Left cardiac atrium (tissue), 4 donors: ENCODE measurements at places on chromosomes 13 and 19. TPM values are rescaled to one million over a fixed set of nuclear protein-coding genes. Genes with fewer than 3 reads are reported as not detected.

- DNase-seq = peak; percentile 11
These were observed 65.7 kb downstream of the CEBPG start for GRCh38 chr19:33438987-33439781.

GRCh38 chr19:47613165-47614020 is 4.5 kb downstream of the BICRA start:
- DNase-seq = no peak

DNA sequence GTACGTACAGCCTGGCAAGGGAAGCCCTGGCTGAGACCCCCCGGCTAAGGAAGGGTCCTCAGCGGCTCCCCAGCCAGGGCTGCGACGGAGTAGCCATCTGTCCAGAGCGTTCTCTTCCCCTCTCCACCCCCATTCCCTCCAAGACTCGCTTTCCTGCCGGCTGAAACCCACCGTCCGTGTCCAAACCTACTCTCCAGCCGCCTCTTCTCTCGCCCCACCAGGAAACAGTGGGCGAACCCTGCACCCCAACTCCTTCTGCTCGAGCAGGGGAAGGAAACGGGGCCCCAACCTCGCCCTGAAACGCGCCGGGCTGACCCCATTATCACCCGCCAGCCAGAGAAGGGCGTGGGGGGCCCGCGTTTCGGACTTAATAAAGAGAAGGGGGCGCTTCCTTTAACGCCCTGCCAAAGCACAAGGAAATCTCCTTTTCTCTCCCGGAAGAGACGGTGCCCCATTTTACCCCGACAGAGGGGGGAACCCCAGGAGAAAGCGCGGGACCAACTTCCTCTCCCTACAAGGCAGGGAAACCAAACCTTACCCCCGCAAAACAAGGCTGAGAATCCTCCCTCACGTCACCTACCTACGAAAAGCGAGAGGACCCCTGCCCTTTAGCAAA is 2.5 kb downstream of the ZC3H4 start:
- DNase-seq = peak; percentile 30

The IFNL1 gene
- not detected for total RNA-seq

The DLEU7 gene
- 0.10 TPM for total RNA-seq

The CEACAM8 gene
- total RNA-seq = not detected

The CYP4F8 gene
- total RNA-seq = not detected

The ANGPTL4 gene
- total RNA-seq = 16.3 TPM

The ZNF253 gene
- 8.2 TPM for total RNA-seq

DNA sequence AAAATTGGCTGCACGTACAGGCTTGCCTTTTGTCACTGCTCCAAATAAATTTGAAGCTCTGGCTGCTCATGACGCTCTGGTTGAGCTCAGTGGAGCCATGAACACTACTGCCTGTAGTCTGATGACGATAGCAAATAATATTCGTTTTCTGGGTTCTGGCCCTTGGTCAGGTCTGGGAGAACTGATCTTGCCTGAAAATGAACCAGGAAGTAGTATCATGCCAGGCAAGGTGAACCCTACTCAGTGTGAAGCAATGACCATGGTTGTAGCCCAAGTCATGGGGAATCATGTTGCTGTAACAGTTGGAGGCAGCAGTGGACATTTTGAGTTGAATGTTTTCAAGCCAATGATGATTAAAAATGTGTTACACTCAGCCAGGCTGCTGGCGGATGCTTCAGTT is 16.1 kb upstream of the AKAP11 start:
- no peak for DNase-seq

The GARIN5A gene
- 1.5 TPM for total RNA-seq

DNA sequence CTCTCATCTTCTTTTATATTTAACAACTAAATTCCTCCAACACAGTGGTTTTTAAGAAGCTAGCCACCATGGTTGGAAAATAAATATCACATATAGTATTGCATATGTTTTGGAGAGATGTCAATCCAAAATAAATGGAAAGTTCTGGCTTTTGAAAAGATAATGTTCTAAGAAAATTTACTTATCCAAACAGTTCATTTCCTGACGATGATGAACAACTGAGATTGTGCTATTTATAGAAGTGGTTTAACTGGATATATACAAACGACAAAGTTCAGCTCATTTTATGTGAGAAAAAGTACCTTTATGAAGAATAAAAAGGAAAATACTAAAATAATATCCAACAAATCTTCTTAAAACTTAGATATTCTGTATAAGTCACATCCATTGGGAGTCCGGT is 174.7 kb downstream of the MZT1 start:
- DNase-seq = no peak

DNA sequence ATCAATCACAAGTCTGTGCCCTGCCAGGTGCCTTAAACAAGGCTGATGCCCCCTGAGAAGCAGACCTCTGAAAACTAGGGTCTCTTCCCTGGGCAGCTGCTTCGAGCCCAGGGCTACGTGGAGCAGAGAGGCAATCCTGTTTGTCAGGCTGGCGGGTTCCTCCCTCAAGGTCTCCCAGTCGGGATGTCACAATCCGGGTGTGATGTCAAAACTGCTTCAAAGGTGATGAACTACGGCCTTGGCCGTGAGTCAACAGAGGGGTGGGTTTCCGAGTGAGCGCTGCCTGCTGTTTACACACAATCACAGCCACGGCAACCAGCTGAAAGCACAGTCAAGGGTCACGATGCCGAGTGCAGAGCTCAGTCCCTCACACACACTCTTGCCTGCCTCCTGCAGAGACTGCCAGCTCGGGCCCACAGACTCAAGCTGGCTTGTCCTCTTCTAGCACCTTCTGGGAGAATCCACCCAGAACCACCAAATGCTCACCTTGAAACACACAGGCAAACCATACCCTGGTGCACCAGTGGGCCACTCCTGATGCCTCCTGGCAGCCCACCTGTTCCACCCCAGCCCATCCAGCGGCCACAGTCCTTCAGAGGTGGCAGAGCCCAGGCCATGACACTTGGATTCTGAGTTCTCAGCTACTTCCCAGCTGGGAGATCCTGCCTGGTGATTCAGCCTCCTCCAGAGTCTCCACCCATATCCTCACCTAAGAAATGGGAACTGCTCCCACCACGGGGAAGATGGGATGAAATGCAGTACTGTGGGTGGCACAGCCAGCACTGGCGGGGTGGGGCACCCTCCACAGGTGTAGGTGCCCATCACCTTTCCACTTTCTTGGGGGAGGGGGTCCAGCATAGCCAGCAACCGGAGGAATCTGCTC is 6.8 kb downstream of the ELL start:
- peak; percentile 81 for DNase-seq
